ENCODE measurements at places on chromosomes 13 and 19. TPM values are rescaled to one million over a fixed set of nuclear protein-coding genes. Genes with fewer than 3 reads are reported as not detected.
A peak's percentile ranks its signal among the peaks of the same experiment; 100 is the strongest.

DNA sequence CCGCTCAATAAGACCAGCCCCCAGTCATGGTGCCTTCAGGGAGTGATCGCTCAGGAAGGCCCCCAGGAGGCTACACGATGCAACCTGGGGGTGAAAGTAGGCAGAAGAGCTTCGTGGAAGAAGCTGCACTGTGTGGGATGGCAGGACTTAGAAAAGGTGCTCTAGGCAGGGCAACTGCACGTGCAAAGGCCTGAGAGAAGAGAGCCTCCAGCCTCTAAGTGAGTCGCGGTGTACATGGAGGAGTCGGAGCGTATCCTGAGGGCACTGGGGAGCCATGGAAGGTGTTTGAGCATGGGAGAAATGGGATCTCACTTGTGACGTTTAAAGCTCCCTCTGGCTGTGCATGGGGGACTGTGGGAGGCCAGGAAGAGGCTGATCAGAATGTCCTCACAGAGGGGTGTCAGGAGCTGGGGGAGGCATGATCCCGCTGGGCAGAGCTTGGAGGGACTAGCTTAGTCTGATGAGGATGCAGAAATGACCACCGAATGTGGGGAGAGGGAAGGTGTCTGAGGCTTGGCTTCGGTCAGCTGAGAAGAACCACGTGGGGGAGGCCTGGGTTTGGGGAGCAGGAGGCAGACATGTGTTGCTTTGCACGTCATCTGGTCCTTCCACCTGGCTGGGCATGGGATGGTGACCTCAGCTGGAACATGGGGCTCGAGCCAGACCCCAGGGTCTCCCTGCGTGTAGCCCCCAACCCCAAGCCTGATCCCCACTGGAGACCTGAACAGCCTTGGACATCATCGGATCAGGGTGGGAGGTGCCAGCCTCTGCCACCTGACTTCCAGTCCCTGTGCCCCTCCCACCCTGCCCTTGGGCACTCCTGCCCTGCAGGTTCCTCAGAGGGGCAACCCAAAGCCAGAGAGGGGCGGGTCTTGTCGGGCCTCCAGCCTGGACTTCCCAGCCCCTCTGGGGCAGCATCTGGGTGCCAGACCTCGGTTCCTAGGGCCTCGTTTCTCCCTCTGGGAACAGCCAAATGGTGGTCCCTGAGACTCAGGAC lies 1.1 kb downstream of the APC2 start:
- DNase-seq: no peak

DNA sequence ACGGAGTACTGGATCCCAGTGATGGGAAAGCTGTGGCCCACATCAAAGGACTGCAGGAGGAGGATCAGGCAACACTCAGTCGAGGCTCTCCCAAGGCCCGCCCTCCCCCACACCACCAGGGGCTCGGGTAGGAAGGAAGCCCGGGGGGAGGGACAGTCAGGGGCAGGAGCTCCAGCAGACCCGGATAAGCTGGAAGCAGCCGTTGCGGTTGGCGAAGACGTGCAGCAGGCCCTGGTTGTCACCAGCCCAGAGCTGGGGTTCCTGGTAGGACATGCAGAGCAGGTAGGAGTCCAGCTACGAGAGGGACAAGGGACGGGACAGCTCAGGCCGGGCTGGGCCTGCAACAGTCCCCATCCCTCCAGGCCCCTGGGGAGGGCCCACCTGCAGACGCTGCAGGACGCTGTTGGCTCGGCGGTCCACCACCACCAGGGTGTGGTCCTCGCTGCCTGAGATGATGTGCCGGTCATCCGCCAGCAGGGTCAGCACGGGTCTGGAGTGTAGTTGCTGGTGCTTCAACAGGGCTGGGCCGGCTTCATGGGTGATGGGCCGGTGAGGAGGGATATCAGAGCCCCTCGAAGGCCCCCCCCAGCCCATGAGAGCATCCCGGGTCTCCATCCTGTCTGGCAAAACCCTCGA lies 1.9 kb downstream of the GNG14 start:
- no peak for DNase-seq

DNA sequence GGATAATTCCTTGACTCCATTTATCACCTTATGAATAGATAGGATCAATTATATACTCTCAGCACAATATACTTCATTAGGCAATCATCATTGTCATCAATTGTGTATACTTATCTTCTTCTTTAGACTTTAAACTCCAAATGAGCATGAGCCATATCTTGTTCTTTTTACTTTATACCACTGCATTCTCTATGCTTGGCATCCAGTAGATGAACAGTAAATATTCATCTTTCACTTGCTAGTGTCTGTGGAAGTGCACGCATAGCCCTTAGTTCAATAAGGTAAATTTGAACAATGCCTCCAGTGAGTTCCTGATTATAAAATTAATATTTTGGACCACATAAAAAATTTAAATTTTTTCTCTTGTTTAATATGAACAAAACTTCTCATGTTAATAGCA lies 172.3 kb upstream of the SPRY2 start:
- DNase-seq: no peak

ZNF534 gene
- 0.12 TPM for total RNA-seq

GRCh38 chr13:77168237-77168636 lies 141.3 kb upstream of the FBXL3 start:
- DNase-seq: no peak

PRODH2 gene
- total RNA-seq: not detected

DNA sequence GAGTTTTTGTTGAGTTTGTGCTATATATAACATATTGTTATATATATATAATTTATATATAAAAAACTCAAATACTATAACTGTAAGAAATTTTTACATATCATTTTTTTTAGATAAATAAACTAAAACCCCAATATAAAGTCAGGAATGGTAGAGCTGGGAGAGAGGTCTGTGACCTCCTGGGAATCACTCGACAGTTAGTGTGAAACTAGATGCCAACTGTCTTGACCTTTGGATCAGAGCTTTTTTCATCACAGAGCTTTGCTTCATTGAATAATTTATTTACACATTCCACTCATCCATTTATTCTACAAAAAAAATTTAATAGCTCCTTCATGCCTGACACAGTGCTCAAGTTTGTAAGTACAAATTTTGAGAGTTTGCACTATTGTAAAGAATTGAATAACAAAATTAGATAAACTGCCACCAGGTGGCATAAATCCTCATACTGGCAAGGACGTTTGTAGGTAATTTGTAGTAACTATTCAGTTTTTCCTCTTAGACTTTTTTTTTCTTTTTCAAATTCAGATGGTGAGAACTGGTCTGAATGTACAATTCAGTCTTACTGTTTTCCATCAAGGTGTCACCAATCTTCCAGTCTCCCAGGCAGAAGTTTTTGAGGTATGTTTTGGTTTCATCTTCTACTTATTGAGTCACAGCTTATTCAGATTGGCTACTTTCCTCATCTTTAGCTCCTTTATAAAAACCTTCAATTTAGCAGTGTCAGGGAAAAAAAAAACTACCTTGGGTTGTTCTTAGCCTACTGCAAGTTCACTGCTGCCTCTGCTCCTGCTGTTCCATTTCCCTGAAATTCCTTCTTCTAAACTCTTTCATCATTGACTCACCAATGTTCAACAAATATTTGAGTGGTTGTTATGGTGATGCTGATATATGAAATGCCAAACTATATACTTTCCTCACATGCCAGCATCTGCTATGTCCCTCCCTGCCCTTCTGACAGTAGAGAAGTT lies 28.7 kb downstream of the LACC1 start:
- DNase-seq: no peak

DNA sequence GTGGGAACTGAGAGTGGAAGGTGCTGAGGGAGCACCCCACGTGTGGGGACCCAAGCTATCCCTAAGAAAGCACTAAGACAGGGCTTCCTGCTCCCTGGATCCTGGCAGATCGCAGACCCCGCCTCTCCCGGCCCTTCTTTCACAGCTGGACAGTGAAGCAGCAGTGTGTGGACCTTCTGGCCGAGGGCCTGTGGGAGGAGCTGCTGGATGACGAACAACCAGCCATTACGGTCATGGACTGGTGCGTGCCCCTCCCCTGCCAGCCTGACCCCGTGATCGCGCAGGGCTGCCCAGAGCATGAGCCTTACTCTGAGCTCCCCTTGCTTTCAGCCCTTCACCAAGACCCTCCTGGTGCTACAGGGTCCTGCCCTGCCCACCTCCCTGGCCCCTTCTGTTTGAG lies 2.3 kb downstream of the NCCRP1 start:
- DNase-seq: no peak

DNA sequence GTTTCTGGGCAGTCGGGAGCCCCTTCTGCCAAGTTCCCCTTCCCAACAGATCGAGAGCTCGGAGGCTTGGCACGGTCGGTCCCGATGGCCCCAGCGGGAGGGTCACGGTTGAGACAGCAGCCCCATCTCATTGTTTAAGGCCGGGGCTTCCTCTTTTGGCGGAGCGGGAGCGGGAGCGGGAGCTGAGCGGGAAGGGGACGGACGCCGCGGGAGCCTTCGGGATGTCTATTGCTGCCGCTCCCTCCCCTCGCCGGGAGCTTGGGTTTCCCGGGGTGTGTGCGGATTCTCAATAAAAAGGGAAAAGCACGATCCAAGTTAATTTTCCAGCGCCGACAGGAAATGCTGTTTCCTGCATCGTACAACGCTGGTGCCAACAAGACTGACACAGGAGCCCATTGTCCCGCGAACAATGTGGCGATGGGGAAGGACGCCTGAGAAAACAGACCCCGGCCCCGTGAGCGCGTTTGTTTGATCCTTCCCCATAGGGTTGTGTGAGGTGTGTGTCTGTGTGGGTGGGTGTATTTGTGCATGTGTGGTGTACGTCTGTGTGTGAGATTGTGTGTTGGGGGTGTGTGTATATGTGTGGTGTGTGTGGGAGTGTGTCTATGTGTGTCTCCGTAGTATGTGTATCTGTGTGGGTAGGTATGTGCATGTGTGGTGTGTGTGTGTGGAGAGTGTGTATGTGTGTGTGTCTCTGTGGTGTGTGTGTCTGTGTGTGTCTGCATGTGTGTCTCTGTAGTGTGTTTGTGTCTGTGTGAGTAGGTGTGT lies 36.3 kb upstream of the FLT1 start:
- DNase-seq: peak; percentile 72

- DNase-seq: no peak
These were observed 72.6 kb upstream of the SERP2 start for GRCh38 chr13:44300895-44301638.

- DNase-seq: no peak
These were observed 15.7 kb upstream of the TIMM44 start for GRCh38 chr19:7959211-7959610.

GRCh38 chr13:111117961-111118360 lies 2.9 kb downstream of the ARHGEF7 start:
- no peak for DNase-seq

DNA sequence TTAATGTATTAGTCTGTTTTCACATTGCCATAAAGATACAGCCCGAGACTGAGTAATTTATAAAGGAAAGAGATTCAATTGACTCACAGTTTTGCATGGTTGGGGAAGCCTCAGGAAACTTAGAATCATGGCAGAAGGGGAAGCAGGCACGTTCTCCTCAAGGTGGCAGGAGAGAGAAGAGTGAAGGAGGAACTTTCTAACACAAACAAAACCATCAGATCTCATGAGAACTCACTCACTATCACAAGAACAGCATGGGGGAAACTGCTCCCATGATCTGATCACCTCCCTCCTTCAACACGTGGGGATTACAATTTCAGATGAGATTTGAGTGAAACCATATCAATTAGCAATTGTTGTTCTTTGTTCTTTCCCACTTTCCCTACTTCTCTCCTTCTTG lies 689.0 kb upstream of the SLITRK1 start:
- no peak for DNase-seq

DNA sequence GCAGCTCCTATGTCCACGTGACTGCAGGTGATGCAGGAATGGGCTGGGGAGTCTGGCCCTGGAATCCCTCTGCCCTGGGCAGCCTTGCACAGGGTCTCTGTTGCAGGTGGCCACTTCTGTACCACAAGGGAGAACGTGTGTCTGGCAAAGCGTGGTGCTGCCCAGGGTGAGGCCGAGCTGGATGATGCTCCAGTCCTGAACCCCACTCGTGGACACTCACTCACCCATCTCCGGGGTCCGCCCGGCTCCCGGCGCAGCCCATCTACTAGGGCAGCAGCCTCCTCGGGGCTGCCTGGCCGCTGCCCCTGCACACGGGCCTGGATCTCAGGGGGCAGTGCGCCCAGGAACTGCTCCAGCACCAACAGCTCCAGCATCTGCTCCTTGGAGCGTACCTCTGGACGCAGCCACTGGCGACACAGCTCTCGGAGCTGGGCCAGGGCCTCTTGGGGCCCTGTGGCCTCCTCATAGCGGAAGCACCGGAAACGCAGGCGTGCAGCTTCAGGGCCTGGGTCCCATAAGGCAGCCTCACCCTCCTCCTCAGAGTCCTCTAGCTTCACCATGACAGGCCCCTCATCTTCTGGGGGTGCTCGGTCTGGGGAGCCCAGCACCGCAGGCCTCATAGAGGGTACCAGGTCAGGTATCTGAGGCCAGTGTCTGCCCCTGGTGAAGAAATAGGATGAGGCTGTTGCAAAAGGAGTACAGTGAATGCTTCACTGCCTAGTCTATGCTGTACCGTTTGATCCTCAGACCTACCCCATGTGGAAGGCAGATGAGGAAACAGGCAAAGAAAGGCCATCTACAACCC lies 2.2 kb downstream of the MZF1 start:
- DNase-seq: no peak

ZNF208 gene
- 37.9 TPM for total RNA-seq

GRCh38 chr13:44425815-44426078 lies 52.1 kb downstream of the SERP2 start:
- no peak for DNase-seq

DNA sequence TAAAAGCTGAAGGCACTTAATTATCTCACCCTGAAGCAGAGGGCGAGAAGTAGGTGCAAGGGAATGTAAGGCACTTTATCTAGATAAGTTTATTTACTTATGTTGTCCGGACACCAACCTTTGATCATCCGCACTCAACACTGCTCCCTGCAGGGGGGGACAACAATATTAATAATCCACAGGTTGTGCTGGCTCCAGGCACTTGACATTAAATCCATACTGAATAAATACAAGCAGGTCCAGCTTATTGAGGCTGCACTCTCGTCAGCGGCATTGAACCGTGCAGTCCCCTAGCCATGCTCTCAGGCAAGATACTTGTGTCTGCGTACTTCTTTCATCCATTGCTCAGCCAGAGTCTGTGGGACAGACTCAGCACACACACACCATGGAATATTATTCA lies 374.5 kb upstream of the NBEA start:
- DNase-seq: no peak

- no peak for DNase-seq
These were observed 2.9 kb downstream of the CEACAM21 start for GRCh38 chr19:41578886-41579285.

MYADM gene
- total RNA-seq: 126 TPM

DKKL1 gene
- total RNA-seq: not detected

DNA sequence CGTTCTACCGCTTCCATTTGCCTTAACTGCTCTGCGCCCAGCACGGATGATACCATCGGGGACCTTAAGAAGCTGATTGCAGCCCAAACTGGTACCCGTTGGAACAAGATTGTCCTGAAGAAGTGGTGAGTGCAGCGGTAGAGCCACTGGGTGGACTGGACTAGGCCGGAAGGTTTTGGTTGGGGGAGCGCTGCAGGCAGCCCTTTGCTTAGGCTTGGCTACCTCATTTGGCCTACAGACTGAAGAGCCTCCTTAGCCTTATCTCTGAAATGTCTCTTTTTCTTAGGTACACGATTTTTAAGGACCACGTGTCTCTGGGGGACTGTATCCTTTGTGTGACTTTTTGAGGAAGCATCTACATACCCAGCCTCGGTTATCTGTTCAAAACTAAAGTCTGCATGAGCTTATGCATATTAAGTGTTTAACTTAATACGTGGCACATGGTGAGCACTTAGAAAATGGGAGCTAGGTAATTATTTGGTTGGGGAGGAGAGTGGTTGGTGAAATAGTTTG lies 889 bp downstream of the UBL5 start:
- DNase-seq: no peak

ZNF709 gene
- total RNA-seq: 2.0 TPM
